ENCODE measurements at places on chromosomes 2 and 18. TPM values are rescaled to one million over a fixed set of nuclear protein-coding genes. Genes with fewer than 3 reads are reported as not detected.

DNA sequence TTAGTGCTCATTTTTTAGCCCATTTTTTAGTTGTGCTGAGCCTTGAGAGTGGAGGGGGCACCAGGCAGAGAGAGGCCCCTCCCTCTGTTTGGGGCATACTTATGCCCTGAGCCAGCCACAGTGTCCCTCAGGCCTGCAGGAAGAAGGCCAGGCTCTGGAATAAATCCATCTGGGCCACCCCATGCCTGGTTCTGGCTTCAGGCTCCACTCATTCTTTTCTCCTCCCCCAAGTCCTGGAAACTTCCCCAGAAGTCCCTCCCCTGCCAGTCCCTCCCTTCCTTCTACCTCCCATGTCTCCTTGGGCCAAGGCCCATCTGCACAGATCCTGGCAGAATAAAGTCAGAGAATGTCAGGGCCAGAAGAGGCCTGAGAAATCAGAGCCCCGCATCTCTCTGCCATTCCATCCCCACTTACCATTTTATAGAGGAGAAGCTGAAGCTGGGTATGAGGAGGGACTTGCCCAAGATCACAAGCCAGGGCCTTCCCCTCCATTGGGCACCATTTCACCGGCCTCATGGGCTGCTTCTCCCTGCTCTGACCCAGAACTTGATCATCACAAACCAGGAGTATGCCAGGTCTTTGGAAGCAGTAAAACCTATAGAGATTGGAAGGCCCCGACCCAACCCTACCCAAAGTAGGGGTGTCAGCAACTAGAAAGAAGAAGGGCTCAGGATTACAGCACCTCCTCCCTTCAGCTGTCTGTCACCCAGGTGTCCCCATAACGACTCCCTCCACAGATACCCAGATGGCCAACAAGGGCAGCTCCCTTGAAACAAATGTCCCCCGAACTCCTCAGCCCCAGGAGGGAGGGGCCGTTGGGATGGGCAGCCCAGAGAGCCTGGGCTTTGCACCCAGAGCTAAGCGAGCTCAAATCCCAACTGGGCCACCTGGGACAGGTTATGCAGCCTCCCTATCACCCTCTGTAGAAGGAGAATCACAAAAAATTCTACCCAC is 108.4 kb downstream of the POLR1A start:
- no peak for DNase-seq

- DNase-seq = no peak
These were observed 33.7 kb downstream of the GPR75 start for GRCh38 chr2:53826030-53826410.

GRCh38 chr2:38505779-38506178 is 96.9 kb downstream of the HNRNPLL start:
- no peak for DNase-seq

DNA sequence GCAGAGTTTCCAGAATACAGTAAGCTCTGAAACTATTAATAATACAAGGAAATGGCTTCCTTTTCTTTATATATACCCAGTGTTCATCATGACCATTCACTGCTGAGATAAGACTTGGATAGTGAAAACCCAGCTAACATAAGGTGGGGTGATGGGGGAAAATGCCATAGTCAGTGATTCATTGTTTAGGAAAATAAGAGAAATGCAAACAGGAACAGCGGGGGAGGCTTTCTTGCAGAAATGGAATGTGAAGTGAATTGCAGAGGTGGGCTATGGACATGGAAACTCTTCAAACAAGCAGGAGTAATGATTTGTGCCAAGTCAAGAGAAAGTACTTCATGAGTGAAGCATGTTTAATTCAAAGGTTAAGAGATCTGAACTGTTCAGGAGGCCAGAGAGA is 519.4 kb downstream of the TDRD15 start:
- DNase-seq = no peak

DNA sequence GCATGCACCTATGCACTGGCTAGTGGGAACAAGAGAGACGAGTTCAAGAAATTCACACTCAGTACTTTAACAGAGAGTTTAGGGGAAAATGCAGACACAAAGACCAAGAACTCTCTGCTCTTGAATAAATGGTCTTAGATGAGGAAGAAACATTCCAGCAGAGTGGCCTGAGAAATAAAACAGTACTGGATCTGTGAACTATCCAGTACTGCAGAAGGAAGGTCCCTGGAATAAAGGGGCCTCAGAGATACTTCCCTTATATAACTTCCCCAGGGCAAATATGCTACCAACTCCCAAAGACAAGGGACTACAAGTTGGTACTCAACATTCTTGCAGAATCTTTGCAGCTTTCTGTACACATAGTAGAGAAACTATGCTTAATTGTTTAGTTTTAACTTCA is 70.9 kb upstream of the ARL5A start:
- DNase-seq = no peak

DNA sequence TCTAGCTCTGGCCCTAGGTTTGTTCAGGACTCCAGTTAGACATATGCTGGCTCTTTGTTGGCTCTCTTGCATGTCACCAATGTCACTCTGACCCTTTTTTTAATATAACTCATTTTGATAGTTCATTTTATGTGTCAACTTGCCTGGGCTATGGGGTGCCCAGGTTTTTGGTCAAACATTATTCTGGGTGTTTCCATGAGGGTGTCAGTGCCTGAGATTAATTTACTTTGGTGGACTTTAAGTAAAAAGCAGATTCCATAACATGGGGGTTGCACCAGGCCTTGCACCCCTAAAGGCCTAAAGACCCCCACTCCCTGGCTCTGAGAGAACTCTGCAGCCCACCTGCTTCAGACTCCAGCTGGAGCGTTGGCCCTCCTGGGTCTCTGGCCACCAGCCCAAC is 48.1 kb upstream of the SNTG2 start:
- DNase-seq = no peak

GRCh38 chr2:28291811-28292440 is 100.7 kb upstream of the FOSL2 start:
- DNase-seq = no peak

DNA sequence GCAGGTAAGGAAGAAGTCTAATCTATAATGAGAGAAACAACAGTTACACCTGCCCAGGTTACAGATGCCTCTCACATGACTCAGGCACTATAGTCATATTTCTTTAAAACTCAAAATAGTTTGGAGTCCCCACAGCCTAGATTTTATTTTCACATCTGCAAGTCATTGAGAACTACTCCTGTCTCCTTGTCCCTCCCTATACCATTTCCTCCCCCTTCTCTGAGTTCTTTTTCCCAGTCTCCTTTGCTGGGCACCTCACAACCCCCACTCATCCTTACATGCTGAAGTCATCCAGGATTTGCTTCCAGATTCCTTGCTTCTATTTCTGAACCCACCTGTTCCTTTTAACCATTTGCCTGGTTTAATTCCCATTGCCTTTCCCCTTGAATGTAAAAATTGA is 73.1 kb upstream of the KCNE4 start:
- DNase-seq = no peak

The TCF23 gene
- total RNA-seq = not detected

The CTNNA2 gene
- total RNA-seq = not detected

All from heart left ventricle (tissue), 16 donors.